ENCODE measurements at places on chromosomes 7 and 10.

DNA sequence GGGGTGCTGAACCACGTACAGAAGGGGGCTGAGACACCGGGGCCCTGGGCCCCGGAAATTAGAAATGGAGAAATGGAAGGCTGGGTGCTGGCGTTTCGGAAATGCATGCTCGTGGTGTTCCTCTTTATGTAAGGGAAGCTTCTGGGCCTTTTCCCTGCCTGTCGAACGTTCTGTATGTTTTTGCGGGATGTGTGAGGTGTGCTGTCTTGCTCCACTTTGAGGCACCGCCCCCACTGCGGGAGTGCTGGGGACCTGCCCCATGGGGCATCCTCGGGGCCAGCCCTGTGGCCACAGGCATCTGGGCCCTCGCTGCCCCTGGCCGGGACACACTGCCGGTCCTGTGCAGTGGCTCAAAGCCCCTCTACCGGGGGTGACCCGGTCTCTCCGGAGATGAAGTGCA, 1.7 kb upstream of the VENTX start:
- no peak for DNase-seq

DNA sequence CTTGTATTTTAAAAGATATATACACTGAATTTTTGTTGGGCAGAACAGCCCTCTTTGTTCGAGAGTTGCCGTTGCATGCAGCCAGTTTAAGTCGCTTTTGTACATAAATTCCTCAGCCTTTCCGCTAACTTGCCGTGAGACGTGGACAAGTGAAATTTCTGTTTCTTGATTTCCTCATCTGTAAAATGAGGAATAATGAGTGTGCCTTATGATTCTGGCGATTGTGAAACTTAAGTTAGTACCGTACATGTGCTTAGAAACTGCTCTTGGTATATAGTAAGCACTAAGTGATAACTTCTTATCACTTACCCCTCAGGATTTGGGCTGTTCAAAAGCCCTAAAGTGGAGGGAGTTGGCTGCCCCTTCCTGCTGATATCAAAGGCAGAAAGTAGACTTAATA, 1.4 kb downstream of the CCNJ start:
- no peak for DNase-seq

DNA sequence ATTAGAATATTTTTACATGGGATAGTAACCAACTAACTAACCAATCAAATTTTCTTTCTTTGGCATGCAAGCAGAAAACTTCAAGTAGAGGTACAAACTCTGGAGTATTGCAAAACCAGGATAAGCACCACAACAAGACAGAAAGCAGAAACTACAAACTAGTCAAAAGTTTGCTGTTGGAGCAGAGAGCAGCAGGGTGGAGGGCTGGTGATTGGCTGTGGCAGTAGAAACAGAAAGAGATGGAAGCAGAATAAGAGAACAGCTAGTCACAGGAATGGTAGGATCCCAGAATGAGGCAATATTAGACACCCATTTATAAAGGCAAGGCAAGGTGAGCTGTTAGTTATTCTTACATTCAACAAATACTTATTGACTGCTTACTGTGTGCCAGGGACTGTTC, 6.8 kb upstream of the MACC1 start:
- DNase-seq, result no peak

GRCh38 chr7:103094102-103094501, 19.2 kb downstream of the ARMC10 start:
- no peak for DNase-seq
